Kidney (tissue), 22 donors: ENCODE measurements at places on chromosomes 6 and 20. TPM values are rescaled to one million over a fixed set of nuclear protein-coding genes. Genes with fewer than 3 reads are reported as not detected.

Gene PDE7B
- 15.4 TPM for total RNA-seq

Gene NT5DC1
- 41.7 TPM for total RNA-seq

Gene GSTA3
- not detected for total RNA-seq

DNA sequence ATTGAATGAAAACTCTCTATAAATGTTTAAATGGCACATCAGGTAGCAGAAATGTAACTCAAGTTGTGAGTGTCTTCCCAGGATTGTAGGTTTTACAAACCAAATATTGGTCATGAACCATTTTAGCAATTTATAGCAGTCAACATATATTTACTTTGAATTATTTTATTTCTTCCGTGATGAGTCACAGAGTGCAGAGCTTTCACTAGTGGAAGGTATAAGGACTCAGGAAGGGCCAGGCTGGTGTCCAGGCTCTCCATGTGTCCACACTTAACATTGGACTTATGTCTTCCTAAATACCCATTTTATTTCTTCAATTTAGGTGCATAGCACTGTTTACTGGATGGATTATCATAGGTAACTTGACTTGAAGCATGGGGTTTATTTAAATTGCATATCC, 120.9 kb downstream of the OLIG3 start:
- H3K4me3 ChIP-seq, result no peak overlapping the region
- DNase-seq, result no peak
- H3K27me3 ChIP-seq, result no peaks in the 10 kb centered on the region
- H3K4me1 ChIP-seq, result no peaks in the 10 kb centered on the region
- no peaks in the 10 kb centered on the region for H3K36me3 ChIP-seq
- H3K27ac ChIP-seq, result no peak overlapping the region

DNA sequence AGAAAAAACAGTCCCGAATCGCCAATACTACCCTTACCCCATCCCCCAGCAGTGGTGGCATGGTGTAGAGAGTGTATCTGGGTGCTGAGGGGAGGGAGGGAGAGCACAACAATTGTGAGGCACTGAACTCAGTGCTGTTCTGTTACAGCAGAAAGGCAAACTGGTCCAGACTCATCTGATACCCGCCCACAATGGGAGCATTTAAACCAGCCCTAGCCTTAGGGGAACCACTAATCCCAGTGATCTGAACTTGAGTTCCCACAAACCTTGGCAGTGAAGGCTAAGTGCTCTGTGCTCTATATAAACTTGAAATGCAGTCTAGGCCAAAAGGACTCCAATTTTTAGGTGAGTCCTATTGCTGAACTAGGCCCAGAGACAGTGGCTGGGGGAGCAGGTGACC, 666.4 kb upstream of the PTCHD4 start:
- H3K27me3 ChIP-seq, result no peaks in the 10 kb centered on the region
- H3K4me3 ChIP-seq, result no peak overlapping the region
- no peaks in the 10 kb centered on the region for H3K4me1 ChIP-seq
- no peaks in the 10 kb centered on the region for H3K36me3 ChIP-seq
- H3K27ac ChIP-seq, result no peak overlapping the region
- no peak for DNase-seq

DNA sequence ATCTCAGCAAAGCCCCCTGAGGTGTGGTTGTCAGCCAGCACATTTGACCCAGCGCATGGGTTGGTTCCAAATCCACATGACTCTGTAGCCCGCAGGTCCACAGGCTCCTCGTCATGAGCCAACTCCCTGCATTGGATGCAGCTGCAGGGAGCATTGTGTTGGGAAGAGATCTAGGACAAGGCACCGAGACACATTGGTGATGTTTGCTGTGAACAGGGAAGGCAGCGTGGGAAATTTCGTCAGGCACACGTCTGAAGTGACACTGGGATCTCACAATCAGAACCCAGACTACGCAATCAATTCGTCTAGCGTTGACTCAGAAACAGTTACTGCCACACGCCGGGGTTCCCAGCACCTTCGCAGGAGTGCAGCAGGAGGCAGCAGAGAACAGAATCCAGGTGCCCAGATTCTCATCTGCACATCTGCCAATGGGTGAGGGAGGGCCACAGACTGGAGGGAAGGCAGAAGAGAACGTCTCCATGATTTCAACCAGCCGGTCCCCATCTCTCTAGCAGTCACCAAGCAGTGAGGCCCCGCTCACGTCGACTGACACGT, 177.0 kb downstream of the TTLL2 start:
- DNase-seq, result no peak
- H3K36me3 ChIP-seq, result no peaks in the 10 kb centered on the region
- H3K27ac ChIP-seq, result no peak overlapping the region
- no peaks in the 10 kb centered on the region for H3K4me1 ChIP-seq
- no peaks in the 10 kb centered on the region for H3K27me3 ChIP-seq

GRCh38 chr20:10376270-10377075, 57.5 kb downstream of the MKKS start:
- H3K36me3 ChIP-seq, result no peaks in the 10 kb centered on the region
- no peak for DNase-seq
- no peaks in the 10 kb centered on the region for H3K4me1 ChIP-seq

DNA sequence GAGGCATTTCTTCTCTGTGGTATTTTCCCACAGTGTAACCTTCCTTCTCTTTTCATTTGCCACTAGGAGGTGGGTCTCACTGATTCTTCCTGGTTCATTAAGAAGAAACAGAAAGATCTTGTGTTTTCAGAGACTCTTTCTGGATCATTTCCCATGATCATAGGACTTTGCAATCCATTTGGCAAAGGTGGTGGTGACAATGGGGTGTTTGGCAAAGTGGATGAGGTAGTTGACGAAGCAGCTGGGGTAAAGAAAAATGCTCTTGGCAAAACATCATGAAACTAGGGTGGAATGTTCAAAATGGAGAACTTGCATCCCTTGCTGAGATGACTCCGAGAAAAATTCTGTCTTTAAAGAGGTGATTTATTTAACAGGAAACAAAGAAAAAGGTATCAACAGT, 50.6 kb downstream of the TRAF3IP2 start:
- no peaks in the 10 kb centered on the region for H3K36me3 ChIP-seq
- peaks cover 18% of the 10 kb centered on the region for H3K4me1 ChIP-seq
- H3K27ac ChIP-seq, result no peak overlapping the region
- H3K27me3 ChIP-seq, result no peaks in the 10 kb centered on the region
- H3K4me3 ChIP-seq, result no peak overlapping the region

DNA sequence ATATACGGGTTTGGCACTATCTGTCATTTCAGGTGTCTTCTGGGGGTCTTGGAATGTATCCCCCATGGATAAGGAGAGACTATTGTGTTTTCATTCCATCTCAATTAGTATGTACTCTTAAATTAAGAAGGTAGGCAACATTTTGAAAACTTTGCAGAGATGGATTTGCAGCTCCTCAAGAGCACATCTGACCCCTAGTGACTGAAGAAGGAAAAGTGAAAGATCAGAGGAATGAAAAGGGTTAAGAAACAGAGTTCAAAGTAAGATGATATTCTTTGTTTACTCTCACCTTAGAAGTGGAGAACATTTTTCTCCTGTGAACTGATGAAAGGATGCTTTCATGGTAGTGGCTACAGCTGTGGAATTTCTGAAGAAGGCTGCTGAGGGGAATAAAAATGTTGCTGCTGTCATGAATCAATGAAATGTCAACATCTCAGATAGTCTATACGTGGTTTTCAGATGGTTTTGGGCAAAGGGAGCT, 41.5 kb downstream of the SH3BGRL2 start:
- no peaks in the 10 kb centered on the region for H3K27me3 ChIP-seq
- no peak overlapping the region for H3K4me3 ChIP-seq
- no peak overlapping the region for H3K27ac ChIP-seq
- no peak for DNase-seq
- H3K4me1 ChIP-seq, result no peaks in the 10 kb centered on the region
